ENCODE measurements at places on chromosomes 5 and 9.

GRCh38 chr5:16642867-16643266, 26.1 kb upstream of the RETREG1 start:
- no peak for DNase-seq

DNA sequence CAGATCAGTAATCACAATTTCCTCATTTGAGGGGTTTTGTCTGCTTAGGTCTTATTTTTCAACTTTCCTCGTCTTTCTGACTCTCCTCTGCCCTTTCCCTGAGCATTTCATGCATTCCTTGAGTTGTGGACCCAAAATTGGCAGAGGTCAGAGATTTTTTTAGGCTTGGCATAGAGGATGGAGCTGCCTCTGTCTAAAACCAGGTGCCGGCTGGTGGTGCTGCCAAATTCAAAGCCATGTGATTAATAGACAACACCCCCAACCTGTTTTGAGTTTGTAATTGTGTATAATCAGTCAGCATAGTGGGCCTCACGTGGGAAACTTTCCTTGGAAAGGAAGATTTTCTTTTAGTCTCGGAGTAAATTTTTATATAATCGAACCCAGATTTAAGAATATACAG, 39.6 kb downstream of the TJP2 start:
- no peak for DNase-seq

GRCh38 chr5:1385395-1386273, 40.7 kb upstream of the CLPTM1L start:
- DNase-seq: peak; percentile 90

- no peak for DNase-seq
Measured at GRCh38 chr5:5387777-5388176, 34.7 kb upstream of the ICE1 start.

DNA sequence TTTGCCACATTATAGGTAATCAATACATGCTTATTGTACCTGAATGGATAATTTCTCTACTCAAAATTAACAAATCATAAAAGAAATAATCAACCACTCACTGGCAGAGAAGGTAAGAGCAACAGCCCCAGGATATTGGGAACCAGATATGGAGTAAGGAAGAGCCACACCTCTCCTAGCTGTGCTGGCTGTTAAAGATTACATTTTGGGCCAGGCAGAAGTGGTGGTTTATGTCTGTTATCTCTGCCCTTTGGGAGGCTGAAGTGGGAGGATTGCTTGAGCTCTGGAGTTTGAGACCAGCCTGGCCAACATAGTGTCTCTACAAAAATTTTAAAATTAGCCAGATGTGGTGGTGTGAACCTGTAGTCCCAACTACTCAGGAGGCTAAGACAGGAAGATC, 56.4 kb downstream of the BHMT start:
- no peak for DNase-seq

DNA sequence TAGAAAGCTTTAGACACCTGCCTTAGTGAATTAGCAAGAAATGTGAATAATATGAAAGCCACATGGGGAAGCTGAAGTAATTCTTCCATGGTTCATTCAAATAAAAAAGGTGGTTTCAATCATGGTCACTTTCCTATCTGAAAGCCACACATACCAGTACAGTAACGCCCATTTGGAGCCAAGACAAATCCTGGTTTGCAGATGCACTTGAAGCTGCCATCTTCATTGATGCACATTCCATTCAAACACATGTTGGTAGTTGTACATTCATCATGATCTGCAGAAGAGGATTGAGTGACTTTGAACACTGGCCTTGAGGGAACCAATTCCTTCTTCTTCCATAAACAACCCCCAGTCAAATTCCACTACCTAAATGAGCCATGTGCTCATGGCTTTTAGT, 161.5 kb downstream of the FBN2 start:
- DNase-seq: no peak

DNA sequence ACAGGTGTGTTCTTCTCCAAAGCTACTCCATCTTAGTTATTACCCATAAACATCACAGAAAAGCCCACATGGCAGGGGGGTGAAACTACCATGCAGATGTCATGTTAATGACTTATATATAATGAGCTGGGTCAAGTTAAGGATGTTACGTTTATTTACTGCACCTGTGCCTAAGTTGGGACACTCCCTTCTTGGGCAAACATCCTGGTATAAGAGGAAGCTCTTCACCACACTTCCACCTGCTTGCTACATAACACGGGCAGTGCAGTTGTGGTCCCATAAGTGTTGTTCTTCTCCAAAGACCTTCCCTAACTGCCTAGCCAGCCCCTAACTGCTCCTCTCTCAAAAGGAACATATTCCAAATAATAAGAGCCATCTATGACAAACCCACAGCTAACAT, 9.3 kb upstream of the ZCCHC9 start:
- DNase-seq: no peak

GRCh38 chr9:21758540-21758939, 43.9 kb upstream of the MTAP start:
- no peak for DNase-seq

- DNase-seq: no peak
Measured at GRCh38 chr5:60404171-60404570, 295.8 kb downstream of the DEPDC1B start.

GRCh38 chr5:89036166-89036565, 153.2 kb upstream of the MEF2C start:
- DNase-seq: no peak

GRCh38 chr5:177049285-177049684, 26.8 kb downstream of the ZNF346 start:
- no peak for DNase-seq

GRCh38 chr5:98774192-98775033, 950 bp downstream of the RGMB start:
- DNase-seq: peak; percentile 18

DNA sequence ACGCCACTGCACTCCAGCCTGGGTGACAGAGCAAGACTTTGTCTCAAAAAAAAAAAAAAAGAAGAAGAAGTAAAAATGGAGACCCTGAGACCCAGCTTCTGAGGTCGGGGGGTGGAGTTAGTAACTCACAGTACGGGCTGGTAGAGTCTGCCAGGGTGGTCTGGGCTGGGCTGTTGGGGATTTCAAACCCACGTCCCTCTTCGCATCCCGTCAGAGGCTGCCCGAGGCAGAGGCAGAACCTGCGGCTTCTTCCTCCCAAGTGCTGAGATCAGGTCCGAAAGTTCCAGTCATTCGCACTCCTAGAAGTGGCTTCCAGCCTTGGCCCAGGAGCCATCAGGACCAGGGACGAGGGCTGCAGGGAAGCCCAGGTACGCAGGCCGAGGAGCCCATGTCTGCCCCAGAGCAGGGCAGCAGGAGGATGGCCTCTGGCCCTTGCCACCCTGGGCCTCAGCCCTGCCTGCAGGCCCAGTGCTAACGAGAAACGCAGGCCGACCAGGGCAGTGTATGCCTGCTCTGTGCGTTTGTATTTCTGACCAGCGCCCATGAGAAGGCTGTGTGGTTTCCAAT, 9.9 kb upstream of the SLC2A6 start:
- no peak for DNase-seq

DNA sequence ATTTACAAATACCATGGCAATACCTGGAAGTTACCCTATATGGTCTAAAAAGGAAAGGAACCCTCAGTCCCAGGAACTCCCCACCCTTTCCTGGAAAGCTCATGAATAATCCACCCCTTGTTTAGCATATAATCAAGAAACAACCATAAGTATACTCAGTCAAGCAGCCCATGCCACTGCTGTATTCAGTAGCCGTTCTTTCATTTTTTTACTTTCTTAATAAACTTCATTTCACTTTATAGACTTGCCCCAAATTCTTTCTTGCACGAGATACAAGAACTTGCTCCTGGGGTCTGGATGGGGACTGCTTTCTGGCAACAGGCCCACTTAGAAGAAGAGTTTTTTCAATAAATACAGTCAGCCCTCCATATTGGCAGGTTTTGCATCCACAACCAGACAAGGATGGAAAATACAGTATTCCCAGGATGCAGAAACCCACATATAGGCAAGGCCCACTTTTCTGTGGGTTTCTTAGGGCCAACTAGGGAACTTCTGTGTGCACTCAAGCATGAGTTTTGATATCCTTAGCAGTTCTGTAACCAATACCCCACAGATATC, 2.8 kb upstream of the TBCA start:
- DNase-seq: no peak

- no peak for DNase-seq
Measured at GRCh38 chr5:129746876-129747275, 1.0 kb upstream of the MINAR2 start.

GRCh38 chr5:149792540-149793255, 62.6 kb downstream of the PPARGC1B start:
- DNase-seq: no peak

DNA sequence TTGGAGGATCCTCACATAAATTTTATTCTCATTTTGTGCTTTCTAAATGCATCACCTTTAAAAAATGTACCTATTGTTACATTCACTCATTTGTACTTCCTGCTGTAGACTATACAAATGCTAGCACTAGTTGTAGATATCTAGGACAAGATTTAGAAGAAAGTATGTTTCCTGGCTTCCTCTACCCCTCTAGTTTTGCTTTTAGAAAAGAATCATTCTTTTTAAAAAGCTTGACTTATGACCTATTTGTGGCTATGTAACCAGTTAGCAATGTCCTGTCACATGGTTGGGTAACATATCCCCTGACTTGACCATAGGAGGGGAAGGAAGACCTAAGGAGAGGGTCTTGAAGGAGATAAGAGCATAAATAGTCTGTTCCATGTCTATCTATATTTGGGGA, 13.3 kb downstream of the CAMK4 start:
- no peak for DNase-seq

DNA sequence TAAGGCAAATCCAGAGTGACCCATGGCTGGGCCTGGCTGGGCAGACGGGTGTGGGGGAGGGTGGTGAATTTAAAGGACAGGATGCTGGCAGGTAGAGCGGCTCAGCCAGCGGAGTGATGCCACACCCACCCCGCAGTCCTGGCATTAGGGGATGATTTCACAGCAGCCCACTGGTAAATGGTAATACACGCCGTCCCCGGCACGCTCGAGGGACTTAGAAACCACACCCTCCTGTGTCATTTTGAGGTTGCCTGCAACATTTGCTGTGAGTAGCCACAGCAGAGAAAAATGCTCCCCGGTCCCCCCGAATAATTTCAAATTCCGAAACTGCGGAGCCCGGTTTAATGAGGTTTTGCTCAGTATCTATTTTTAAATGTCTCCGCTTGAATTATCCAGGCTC, 71.3 kb upstream of the FCN2 start:
- no peak for DNase-seq

- DNase-seq: no peak
Measured at GRCh38 chr5:73808911-73809310, 182.9 kb downstream of the ARHGEF28 start.

GRCh38 chr5:77181173-77181572, 29.3 kb upstream of the PDE8B start:
- DNase-seq: no peak

DNA sequence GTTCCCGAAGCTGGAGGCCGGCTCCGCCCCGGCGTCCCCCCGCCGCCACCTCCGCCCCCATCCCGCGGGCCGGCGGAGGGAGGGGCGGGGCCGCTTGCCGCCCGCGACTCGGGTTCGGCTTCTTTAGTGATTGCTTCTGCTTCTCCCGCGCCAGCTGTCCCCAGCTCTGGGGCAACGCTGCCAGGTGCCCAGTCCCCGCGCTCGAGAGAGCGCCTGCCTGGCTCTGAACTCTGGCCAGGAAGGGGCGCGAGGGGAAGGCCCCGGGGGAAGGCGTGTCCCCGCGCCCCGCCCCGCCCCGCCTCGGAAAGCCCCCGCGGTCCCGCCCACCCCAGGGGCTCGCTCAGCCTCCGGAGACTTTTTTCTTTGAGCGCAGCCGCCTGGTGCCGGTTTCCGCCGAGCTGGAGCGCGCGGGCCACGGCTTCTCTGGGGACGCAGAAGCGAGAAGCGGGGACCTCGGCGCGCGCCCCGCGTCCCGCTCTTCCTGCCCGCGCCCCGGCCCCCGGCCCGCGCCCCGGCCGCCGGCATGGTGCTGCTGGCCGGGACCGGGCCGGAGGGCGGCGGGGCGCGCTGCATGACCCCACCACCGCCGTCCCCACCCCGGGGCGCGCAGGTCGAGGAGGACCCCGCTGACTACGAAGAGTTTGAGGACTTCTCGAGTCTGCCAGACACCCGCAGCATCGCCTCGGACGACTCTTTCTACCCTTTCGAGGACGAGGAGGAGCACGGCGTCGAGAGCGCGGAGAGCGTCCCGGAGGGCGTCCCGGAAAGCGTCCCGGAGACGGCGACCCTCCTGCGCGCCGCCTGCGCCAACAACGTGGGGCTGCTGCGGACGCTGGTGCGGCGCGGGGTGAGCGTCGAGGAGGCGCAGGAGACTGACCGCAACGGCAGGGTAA, at the start of gene ANKRD33B:
ANKRD33B (plus strand) TSS at position 126 of the 893 bp plus-strand sequence; CDS start at position 524, 398 bp downstream.
- no peak for DNase-seq

DNA sequence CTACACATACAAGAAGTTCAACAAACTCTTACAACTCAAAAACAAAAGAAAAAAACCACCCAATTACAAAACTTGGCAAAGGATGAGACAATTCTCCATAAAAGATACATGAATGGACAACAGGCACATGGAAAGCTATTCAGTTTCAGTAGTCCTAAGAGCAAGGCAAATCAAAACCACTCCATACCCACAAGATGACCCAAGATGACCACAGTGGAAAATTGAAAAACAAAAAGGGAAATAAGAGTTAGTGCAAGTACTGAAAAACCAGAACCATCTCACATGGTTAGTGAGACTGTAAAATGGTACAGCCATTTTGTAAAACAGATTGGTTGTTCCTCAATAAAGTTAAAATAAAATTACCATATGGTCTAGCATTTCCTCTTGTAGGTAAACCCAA, 287.1 kb upstream of the CDH9 start:
- no peak for DNase-seq

All from NCI-H2107 (cell line).